ENCODE measurements at places on chromosomes 3 and 15.

DNA sequence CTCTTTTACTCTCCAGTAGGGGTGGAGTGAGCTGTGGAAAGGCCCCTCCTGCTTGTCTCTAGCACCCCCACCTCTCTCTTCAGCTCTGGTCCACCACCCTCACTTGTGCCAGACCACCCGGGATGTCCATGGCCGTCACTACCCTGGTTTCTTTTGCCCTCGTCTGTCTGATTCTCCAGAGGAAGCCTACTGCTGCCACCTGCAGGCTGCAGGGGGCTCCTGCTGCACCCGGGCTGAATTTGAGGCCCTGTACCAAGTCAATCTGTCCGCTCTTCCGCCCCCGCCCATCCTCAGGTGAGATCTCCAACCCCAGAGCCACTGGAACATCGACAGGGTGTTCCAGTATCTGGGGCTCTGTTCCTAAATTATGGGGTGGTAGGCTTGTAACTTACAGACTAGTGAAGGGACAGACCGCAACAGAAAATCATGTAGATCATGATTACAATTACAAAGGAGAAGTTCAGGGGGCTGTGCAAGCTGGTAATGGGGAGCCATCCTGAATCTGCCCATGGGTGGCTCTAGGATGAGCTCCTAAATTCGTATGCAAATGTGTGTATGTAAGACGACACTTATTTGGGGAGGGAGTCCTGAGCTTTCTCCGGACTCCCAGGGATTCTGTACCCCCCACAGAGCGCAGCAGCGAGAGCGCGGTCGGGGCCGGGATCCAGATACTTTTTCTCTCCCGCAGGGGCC lies 683 bp upstream of the UNC45A start:
- DNase-seq: peak; percentile 60

DNA sequence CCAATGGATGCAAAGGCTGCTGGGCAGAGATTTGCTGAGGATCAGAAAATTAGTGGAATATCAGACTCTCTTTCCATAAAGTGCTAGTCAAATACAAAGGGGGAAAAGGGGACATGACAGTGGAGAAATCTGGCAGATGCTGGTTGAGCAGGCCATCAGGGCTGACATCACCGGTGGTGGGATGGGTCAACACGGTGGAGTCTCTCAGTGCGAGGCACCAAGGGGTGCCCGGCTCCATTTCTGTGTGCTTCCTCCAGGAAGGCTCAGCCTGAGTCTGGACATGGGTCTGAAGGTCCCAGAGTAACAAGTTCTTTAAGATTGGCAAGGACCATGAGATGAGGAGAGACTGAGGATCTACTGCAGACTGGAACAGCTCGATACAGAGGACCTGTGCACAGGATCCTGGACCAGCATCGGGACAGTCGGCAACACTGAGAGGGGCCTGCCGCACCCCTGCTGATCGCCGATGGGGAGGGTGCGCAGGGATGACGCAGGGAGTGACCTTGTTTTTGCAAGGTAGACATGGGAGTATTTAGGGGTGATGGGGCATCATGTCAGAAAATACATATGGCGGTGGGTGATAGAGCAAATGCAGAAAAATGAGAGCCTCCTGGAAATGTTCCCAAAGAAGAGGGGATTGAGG lies 92.7 kb downstream of the SEC22A start:
- DNase-seq: no peak

DNA sequence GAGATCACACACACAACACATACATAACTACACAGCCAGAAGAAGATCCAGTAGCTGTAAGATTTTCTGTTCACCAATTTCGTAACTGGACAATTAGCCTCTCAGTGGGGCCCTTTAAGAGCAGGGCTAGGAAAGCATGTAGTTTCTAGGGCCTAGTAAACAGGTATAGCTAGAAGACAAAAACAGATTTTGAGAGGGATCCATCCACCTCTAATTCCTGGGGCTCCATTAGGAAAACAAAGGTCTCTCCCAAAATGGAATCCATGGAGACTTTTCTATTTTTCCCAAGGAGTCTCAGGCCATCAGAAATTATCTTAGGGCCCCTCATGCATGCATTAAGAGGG lies 10.5 kb downstream of the KIF15 start:
- no peak for DNase-seq

GRCh38 chr3:41600616-41601015 lies 361.3 kb downstream of the ULK4 start:
- no peak for DNase-seq

DNA sequence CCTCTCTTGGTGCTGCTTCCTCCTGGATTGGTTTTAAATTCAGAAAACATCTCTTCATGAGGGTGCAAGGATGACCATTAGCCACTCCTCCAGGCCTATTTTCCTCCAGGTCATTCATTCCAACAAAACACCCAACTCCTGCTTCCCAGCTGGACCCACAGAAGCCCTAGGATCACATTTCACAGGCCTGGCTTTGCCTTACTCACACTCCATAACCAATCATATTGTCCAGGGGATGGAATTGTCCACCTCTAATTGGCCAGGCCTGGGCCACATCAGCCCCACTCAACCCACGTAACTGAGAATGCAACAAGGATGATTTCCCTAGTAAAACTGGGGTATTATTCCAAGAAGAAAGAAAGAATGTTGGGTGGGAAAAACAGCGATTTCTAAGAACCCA lies 616.7 kb upstream of the SUCLG2 start:
- no peak for DNase-seq

- DNase-seq: no peak
These were observed 153.3 kb downstream of the ECT2 start for GRCh38 chr3:172903642-172904320.

DNA sequence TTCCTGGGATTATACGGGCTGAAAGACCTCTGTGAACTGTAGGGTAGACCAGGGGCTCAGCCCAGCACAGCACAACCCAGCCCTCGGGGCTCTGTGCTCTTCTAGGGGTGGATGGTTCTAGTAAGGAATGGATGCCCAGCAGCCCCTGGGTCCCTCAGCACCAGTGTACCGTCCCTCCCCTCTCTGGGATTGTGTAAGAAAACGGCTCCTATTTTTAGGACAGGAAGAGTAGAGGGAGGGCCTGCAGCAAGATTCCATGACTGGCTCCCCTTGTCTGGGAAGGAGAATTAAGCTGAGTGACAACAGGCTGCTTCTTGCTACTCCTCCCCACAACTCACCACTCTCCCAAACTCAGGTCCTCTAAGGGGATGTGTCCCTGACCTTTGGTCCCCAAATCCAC lies 270.8 kb upstream of the TOPAZ1 start:
- no peak for DNase-seq

- DNase-seq: no peak
These were observed 9.9 kb downstream of the CHDH start for GRCh38 chr3:53836084-53836872.

GRCh38 chr3:132245552-132246142 lies 71.6 kb upstream of the ACP3 start:
- no peak for DNase-seq

DNA sequence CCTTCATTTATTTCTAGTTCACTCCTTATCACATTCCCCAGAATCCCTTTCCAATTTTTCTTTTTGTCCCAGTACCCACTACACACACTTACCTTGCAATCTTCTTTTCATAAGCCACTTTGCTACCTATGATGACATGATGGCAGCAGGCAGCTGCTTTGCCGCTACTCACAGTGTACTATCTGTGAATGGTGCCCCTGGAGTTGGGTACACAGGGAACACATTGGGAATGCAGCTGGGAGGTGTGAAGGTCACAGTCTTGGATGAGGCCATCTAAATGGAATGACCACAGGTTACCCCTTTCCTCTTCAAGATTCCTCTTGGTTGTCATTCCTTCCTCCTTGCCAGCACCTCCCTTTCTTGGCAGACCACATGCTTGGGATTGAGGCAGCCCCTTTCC lies 20.8 kb upstream of the TNIK start:
- no peak for DNase-seq

DNA sequence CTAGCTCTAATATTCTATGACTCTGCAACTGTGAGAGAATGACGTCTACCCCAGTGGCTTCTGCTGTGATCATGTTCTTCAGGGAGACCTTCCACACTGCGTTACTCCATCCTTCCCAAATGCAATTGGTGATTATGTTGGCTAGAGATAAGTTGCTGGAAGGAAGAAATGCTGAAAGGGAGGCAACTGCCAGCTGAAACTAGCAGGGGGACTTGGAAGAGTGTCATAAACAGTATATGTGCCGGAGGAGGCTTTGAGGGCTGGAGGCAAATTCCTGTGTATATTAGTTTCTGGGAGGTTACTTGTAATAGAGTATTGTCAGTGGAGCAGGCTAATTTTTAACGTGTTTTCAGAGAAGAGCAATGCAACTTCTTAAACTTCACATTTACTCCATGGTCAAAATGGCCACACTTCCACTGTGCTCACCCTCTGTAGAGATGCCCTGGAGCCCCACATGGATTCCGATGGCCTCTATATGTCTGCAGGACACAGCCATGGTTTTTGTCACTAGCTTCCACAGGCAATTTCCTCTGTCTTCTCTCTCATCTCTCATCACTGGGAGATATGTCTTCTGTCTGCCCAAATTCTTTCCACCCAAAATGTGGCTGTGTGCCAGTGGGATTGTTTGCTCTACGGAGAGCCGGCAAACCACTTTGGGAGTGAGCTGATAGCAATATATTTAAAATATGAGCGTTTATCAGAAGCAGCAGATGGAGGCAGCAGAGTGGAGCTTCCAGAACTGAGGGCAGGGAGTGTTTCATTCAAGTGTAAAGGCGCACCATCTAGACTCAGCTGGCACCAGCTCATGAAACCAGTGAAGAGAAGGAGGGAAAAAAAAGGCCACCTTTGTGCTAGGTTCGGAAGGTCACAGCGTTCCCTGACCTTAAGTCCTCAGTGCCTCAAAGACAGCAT lies 13.3 kb upstream of the CD47 start:
- no peak for DNase-seq

DNA sequence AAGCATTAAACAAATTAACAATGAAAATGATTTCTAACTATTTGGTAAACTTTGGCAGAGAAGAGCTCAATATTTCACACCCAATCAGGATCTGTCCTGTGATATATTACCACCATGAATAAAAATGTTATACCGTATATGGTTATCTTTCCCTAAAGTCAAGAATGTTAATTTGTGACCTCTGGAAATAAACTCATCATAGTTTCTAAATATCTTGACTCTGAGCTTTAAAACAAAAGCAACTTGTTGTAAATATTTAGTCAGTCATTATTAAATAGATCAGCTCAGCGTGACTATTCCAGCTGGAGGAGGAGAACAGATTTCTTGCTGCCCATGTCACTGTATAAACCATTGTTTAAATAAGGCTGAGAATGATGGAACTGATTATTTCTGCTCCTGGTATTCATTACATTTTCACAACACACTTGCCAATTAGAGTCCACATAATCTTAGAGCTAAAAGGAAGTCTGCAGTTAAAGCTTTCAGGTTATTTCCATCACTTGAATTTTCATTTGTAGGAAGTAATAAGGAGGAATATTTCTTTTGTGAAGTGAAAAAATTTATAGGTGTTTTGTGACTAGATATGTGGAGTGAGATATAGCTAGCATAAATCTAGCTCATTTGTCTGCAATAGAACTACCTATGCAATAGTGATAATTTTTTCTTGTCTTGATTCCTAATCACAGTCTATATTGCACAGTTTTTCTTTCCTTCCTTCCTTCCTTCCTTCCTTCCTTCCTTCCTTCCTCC lies 106.5 kb upstream of the P2RY1 start:
- DNase-seq: no peak

- DNase-seq: no peak
These were observed 137.0 kb upstream of the AGBL1 start for GRCh38 chr15:85942632-85943031.

- DNase-seq: no peak
These were observed 148.0 kb downstream of the MEGF11 start for GRCh38 chr15:66105286-66106265.

GRCh38 chr3:140146668-140147067 lies 211.7 kb downstream of the CLSTN2 start:
- no peak for DNase-seq

DNA sequence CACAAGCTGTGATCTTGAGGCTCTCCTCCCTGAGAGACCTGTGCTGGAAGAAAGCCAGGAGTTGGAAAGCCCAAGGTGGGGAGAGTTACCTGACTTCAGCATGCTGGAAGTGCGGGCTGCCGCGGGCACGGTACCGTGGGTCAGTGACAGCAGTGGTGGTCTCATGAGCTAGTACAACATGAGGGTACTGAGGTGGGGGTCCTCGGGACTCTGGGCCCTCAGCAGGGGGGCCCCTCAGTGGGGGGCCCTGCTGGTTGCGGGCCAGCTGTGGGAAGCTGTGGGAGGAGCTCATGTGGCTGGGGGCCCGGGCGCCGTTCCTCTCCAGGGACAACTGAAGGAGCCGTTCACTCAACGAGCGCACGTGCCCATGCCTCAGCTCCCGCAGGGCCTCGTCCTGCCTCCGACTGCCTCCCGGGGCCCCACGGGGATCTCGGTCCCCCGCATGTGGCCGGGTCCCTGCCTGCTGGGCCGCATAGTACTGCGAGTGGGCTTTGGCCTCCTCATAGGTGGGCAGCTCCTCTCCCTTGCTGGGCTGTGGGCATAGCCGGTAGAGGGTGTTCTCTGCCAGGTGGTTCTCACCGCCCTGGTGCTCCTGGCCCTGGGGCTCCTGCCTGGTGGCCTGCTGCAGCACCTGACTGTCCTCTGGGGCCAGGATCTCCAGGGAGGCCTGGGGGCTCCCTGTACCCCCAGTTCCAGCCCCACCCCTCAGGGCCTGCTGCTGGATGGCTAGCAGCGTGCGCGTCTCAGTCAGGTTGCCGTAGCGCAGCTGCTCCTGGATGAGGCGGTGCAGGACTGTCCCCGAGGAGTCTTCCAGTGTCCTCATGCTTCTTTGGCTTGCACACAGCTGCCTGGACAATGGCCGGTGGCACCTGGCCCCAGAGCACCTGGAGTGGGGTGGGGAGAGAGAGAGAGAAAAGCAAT lies 3.4 kb downstream of the AMOTL2 start:
- no peak for DNase-seq

DNA sequence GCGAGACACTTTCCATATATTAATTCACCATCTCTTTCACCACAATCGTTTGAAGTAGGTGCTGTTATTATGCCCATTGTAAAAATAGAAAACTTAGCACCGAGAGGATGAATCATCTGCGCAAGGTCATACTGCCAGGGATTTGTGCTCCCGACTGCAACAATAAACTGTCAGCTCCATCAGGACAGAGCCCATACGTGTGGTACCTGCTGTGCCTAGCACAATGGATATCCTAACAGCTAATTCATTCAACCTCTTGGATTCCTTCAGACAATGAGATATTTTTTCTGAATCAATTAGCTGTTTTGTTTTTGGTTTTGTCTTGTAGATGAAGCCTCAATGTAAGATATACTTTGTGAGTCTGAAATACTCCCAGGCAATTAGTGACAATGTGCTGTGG lies 32.3 kb upstream of the PROK2 start:
- no peak for DNase-seq

GRCh38 chr15:53625962-53626845 lies 133.3 kb downstream of the WDR72 start:
- no peak for DNase-seq

DNA sequence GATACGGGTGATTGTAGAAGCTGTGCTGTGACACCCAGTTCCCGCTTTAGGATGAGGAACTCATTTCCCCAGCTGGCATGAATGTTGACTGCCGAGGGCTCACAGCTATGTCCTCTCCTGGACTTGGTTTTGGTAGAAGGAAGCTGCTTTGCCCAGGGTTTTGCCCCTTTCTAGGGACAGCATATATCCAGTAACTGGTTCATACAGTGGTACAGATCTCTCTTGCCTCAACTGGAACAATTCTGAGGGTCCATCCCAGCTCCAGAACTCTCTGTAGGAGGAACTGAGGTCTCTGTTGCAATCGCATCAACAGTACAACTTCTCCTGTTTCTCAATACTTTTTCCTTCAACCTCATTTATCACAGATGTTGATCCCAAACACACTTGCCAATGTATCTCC lies 54.5 kb upstream of the FNDC3B start:
- no peak for DNase-seq

All from activated CD4-positive, CD25-positive, alpha-beta regulatory T cell (primary cell).